ENCODE measurements at places on chromosomes 2 and 18. TPM values are rescaled to one million over a fixed set of nuclear protein-coding genes. Genes with fewer than 3 reads are reported as not detected.

- DNase-seq, result no peak
Measured at GRCh38 chr2:11949732-11950523, 203.5 kb downstream of the LPIN1 start.

CHN1 gene
- 32.4 TPM for total RNA-seq

- DNase-seq, result no peak
Measured at GRCh38 chr2:75268112-75268511, 68.8 kb upstream of the TACR1 start.

TXNDC2 gene
- 0.43 TPM for total RNA-seq

KCNIP3 gene
- 1.3 TPM for total RNA-seq

KCNJ13 gene
- not detected for total RNA-seq

GRCh38 chr2:179107737-179108136, 57.8 kb upstream of the CCDC141 start:
- DNase-seq, result no peak

DNA sequence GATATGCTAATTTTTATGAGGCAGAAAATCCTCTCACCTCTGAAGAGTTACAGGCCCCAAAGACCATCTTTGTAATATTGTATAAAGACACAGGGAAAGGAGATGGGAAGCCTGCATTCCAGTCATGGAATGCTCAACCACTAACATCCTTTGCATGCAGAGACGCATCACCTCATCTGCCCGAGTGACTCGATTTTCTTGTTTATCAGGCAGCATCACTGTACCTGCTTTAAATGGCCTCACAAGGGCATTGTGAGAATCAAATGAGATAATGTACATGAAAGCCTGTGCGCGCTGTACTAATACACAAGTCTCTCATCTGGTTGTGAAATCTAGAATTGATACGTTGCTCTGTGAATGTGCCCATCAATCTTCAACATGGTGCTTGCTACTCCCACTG, 10.2 kb upstream of the TMEM247 start:
- no peak for DNase-seq

DNA sequence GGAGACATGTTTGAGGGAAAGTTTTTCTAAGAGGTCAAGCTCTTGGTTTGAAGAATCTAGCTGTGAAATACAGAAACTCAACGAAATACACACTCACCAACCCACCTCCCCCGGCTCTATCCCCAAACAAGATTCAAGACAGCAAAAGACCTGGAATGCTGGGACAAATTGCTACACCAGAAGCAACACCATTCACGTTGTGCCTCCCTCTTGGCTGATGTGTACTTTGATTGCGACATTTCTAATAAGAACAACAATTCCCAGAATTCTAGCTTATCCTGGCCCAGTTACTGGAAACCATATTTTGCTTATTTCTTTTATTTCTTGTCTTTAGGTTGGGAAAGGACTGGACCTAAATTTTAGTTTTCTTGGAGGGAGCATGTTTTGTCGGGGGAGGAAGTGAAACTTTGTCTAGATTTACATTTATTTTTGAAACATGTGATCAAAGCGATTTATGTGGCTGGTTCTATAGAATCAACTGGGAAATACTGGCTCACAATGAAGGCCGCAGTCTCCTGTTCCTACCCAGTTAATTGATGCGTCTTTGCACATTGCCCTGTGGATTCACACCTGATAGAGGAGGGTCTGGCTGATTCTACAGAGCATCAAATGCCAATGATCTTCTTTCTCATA, 29.6 kb upstream of the LPIN1 start:
- DNase-seq, result no peak

- no peak for DNase-seq
Measured at GRCh38 chr2:116716038-116716437, 1098.5 kb upstream of the DDX18 start.
